ENCODE measurements at places on chromosomes 6 and 20.

- no peak for DNase-seq
These were observed 50.4 kb downstream of the PHACTR1 start for GRCh38 chr6:12767016-12767415.

DNA sequence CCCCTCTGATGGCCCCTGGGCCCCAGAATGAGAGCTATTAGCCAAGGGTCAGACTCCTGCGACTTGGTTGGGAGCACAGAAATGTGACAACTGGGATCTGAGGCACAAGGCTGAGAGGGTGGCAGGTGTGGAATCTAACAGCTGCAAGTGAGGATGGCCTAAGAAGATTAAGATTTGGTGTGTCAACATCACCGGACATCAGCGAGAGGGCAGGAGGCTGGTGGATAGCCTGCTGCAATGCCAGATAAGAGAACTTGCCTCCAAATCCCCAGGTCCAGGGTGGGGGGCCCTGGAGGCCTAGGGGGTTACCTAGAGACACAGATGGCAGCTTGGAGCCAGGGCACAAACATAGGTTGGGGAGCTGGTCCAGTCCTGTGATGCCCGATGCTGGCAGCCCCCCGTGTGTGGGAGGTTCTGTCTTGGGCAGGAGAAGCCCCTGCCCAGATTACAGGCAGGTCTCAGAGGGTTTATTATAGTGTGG is 155.8 kb downstream of the GRM4 start:
- DNase-seq, result no peak

DNA sequence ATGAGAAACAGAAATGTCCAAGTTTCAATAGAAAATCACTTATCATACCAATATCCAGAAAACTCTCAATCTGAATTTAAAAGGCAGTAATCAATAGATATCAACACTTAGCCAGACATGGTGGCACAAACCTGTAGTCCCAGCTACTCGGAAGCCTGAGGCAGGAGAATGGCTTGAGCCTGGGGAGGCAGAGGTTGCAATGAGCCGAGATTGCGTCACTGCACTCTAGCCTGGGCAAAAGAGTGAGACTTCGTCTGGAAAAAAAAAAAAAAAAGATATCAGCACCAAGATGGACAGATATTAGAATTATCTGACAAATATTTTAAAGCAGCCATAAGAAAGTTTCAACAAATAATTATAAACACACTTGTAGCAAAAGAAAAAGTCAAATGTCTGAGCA is 47.0 kb downstream of the TCP11 start:
- no peak for DNase-seq

DNA sequence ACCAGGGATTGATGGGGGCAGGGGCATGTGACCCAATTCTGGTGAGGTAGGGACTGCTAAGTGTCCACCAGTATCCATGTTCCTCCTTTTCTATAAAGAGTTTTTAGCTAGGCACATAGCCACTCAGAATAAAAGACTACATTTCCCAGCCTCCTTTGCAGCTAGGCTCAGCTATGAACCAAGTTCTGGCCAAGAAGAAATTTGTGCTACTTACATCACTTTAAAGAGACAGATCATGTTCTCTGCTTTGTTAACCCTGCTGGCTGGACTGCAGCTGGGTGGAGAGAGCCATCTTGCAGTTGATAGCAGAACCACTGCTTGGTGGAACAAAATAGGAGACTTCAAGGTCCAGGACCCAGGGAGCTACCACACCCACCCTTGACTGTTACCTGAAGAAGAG is 5.3 kb upstream of the CCM2L start:
- no peak for DNase-seq

DNA sequence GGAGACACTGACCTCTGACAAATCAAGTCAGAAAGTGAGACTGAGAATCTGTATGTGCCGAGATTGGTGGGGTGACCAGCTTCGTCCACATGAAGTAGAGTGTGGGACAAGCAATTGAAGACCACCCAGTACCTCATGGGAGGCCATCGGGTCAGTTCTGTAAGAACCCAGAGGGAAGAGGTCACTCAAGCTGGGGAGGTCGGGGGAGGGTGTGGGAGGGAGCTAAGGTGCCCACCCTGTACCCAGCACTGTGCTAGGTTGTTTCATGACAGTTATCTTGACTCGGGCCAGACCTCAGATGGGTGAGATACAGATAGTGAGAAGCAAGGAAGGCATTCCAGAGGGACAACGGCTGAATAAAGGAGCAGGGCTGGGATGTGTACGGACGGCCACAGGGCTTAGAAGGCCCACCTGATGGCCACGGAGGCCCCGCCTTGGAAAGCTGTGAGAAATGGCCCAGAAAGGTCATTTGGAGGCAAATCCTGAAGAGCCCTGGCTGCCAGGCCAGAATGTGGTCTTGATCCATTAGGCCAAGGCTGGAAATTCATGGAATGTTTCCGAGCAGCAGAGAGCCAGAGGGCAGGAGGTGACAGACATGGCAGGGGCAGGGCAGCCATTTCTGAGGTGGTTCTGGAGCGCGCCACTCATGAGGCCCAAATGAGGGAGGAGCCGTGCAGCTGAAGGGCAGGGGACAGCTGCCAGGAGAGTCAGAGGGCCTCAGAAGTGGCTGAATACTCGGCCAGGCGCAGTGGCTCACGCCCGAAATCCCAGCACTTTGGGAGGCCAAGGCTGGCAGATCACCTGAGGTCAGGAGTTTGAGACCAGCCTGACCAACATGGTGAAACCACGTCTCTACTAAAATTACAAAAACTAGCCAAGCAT is 7.7 kb downstream of the MMP24OS start:
- DNase-seq, result no peak

GRCh38 chr6:137944793-137945498 is 77.9 kb downstream of the TNFAIP3 start:
- DNase-seq, result no peak

DNA sequence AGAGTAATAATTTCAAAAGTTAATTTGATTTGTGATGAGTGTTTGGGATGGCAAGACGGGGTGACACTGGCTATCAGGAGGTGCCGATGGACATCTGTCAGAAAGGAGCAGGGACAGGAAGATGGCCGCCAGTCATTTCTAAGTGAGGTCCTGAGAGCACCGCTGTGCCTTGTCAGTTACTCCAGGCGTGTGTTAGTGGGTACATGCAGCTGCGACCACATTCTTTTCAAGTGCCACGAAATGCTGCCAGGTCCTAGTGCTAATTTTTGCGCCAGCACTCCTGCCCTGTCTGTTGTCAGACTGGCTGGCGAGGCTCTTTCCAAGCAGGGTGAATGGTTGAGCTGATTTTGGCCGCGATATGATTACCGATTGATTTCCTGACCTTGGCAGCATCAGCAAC is 64.6 kb upstream of the INSM1 start:
- no peak for DNase-seq

DNA sequence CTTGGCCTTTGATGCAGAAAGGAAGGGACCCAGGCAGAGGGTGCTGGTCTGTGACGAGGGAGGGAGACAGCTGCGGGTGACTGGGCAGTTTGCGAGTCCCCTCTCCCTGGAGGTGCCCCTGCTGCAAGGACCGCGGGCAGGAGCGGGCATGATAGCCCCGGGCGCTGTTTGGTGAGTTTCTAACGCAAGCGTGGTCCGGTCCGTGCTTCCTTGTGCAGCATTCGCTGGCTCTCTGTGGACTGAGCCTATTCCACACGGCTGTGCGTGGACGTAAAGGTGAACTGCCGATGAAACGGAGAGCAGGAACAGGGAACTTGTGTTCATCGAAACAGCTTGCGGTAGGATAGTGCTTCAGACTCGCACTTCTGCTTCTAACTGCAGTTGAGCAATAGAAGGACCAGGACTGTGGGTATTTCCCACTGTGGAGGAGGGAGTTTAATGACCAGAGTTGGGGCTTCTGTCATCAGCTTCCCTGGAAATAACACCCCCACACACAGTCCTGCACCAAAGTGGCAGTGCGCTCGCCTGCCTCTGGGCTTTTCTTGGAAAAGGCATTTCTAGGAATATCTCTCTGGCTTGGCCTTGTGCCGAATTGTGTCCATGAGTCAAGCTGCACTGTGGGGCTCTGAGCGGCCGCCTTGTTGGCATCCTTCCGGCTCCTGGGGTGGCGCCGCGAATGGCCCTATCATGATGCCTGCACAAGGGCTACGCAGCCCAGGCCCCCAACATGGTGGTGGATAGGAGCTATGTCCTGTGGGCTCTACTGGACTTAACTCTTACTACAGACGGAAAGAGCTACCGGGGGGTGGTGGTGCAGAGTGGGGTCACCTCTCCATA is 48.9 kb downstream of the DUSP22 start:
- DNase-seq, result no peak

DNA sequence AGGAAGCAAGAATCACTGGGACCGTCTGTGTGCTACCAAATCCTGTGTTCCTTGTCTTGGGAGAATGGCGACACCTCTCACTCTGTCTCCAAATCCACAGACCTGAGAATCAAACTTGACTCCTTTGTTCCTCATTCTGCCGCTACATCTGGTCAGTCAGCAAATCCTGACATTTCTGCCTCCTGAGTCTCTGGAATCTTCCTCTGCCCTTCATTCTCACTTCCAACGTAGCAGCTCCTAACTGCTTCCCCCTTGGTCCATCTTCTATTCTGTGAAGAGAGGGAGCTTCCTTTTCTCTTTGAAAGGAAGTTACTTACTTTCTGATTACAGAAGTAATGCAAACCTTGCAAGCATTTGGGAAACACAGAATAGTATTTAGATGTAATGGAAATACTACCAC is 37.7 kb downstream of the SYTL3 start:
- DNase-seq, result no peak

DNA sequence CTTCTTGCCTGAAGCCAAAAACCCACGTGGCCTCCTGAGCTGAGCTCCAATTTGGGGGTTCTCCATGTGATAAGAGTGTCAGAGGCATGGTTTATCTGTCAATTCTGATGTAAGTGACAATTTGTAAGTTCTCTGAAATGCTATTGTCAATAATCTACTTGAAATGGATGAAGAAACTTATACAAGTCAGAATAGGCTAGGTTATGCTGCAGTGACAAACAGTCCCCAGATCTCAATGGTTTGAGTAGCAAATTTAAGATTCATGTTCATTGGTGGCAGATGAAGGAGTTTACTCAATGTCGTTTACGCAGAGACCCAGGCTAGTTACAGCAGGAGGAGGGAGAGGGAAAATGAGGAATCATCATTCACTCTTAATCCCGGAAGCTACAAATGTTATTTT is 352.4 kb downstream of the KIF16B start:
- no peak for DNase-seq

GRCh38 chr20:56433221-56433879 is 21.3 kb downstream of the CASS4 start:
- DNase-seq, result no peak

GRCh38 chr6:163828038-163828795 is 413.7 kb downstream of the QKI start:
- no peak for DNase-seq

GRCh38 chr6:87829622-87830121 is 127.6 kb upstream of the AKIRIN2 start:
- DNase-seq, result no peak

DNA sequence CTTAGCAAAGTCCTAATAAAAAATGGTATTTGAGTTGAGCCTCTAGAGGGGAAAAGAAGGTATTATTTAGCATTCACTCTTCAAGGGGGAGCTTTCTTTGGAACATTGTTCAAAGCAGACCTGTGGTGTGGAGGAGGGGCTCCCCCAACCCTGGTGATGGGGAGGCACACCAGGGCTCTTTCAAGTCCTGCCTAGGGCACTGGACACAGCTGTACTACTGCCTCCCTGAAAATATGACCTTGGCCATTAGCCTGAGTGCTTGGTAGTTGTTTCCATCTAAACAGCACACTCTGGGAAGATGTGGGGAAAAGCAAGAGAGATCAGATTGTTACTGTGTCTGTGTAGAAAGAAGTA is 215.1 kb upstream of the CNR1 start:
- DNase-seq, result no peak

DNA sequence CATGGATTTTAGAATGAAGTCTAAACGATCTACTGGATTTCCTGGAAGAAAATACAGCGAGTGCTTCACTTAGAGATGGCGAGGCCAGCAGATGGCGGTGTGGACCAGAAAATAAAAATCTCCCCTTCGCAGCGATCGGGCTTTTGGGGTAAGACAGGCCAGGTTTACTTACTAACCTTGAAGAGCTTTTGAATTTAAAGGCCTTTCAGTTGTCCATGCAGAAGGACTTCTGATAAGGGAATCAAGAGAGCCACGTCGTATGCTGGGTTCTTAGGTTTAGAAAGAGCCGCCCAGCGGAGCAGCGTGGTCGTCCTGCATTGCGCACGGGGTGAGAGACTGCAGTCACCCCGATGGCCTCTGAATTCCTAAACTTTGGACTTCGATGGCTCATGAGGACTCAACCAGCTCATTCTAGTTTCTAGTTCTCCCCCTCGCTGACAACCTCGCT is 125.2 kb upstream of the RALGAPA2 start:
- DNase-seq, result no peak

GRCh38 chr6:136740050-136740974 is 52.0 kb downstream of the MAP3K5 start:
- no peak for DNase-seq

DNA sequence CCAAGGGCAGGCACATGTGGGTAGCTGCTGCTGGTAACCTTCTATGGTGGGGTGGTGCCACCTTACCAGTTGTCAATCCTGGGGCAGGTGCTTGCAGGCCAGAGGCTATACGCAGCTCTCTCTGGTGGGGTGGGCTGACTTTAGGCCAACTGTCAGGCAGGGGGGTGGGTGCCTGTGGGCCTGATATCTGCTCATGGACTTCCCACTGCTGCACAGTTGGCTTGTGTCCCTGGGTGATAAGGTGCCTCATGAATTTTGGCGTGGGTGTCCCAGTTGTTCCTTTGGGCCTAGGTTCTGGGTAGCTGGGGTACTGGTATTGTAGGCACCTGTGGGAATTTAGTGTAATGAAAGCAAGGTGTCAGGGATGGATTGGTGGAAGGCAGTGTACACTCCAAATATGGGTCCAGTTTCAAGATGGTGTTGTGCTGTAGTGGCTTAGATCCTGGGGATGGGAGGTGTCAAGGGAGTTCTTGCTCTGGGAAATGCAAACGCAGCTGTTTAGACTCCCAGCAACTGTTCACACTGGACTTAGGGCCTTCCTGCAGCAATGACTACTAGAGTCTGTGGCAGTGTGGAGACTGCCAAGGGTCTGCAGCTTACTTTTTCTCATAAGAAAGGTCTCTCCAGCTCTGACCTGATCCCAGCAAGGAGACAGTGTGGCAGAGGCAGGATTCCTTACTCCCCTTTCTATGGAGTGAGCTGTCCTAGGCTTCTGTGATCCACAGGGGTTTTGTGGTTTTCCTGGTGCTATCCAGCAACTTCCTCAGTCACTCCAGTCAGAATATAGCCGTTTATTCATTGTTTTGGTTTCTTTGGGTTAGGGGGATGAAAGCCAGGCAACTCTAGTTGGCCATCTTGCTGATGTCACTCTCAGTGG is 128.2 kb downstream of the CRYBG1 start:
- DNase-seq, result no peak

DNA sequence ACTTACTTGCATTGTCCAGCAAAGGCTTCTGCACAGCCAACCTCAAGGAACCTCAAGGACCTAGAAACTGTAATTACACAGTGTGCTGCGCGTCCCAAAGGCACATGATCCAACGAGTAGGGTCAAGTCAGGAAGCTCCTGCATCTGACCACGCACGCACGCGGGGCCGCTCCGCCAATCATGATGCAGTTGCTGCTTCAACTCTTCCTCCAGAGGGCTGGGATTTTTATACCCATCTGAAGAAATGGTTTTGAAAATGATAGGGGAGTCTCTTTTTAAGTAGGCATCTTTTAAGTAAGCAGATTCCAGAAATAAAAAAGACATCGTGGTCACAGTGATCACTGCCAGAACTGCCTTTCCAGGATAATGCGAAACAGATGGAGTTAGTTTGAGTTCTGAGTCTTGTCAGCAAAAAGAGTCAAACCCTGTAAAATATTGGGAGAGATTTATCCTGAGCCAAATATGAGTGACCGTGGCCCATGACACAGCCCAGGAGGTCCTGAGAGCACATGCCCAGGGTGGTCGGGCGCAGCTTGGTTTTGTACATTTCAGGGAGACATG is 34.0 kb downstream of the KIF25 start:
- no peak for DNase-seq

GRCh38 chr6:151001387-151002056 is 136.0 kb downstream of the MTHFD1L start:
- DNase-seq, result no peak

Measured in cerebellar nuclear complex (tissue), 1 donor.